K562 (cell line): ENCODE measurements at places on chromosomes 5 and 9. TPM values are rescaled to one million over a fixed set of nuclear protein-coding genes. Genes with fewer than 3 reads are reported as not detected.

C1QTNF3 gene
- 2.0 and 2.4 TPM in 2 replicates for polyA plus RNA-seq

ERMP1 gene
- 7.1 and 8.3 TPM in 2 replicates for polyA plus RNA-seq

DNA sequence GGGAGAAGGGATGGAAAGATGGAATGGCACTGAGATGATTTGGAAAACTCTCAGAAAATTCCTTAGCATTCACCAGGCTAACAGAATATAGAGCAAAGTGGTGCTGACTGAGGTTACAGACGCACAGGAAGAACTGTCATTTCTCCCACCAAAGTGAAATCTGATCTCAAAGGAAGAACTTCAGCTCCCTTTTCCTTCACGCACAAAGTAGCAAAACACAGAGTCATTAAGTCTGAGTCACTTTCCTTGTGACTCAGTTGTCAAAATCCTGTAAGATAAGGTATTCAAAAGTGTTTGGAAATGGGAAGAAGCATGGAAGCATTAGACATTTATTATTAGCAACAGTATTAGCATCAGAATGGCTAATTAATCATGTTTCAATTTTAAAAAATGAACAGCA, 11.7 kb downstream of the MPDZ start:
- no peak for DNase-seq

DNA sequence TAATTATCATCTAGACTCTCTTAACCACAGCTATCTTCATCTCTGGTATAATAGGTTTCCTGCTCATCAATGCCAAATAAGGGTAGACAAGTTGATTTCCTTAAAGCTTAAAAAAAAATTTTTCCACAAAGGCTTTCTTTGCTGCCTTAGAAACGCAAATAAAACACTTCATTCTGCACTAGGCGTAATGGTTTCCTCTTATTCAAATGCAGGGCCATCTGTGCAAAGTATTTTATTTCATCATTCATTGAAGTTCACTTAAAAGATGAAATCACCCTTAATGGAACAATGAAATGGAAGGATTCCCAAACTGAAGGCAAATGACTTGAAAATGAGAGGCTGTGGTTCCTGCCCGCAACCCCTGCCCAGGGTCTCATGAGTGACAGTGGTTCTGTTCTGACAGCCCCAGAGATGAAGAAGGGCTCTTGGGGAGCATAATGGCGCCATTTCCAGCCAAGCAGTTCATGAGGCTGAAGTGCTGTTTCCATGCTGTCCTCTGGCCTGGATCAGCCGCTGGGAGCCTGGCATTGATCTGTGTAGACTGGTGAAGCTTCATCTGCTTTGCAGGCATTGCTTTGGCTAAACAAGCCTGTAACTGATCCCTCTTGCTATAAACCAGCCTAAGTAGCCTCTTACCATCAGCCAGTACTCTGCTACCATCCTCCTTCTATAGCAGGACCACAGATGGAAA, 276.9 kb upstream of the WWC1 start:
- DNase-seq, result no peak
